Epithelial cell of esophagus (primary cell): ENCODE measurements at places on chromosomes 5 and 9.

DNA sequence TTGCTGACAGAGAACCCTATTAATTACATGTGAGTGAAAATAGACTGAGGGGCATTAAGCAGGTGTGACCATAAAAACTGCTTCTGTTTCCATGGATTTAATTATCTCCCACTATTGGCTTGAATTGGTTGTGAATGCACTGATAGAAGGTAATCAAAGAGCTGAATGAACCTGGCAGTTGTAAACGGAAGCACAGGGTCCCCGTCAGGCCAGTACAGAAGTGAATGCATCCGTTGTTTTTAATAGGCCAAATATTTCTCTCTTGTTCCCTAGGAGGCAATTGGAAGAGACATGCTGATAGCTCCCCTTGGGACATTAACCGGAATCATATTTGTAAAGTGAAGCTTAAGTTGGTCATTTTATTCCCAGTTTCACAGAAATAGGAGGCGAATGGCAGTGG, 147.0 kb downstream of the CAVIN4 start:
- no peak for DNase-seq

DNA sequence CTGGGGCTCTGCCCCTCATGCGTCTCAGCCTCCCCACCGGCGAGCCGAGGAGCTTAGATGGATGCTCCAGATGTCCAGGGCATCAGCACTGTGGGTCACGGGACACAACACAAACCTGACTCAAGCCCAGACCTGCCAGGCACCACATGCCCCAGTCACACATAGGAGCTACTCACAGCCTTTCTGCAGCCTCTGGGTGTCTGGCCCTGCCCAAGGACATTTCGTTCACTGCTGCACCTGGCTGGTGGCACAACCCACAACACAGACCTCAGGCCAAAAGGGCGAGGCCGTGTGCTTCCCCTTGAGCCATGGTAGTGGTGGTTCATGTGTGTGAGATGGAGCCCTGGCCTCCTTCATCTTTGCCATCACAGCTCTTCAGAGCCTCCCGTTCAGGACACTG, 89.6 kb upstream of the FCN2 start:
- DNase-seq, result no peak

DNA sequence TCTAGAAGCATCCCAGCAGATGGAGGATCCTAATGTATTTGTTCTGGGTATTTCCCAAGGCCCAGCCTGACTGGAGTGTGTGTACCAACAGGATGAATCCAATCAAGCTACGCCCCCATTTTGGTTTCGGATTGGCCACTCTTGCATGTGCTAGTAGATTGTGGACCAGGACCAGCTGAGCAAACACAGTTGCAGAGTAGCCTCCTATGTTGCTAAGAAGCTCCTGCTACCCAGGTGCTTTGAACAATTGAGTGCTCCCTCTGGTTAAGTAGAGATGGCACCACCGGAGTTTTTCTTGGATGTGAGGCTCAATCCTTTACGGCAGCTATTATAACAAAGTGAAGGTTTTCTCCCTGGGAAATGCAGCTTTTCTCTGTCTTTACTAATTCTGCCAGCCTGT, 204.5 kb downstream of the NTRK2 start:
- DNase-seq, result no peak

GRCh38 chr9:83629433-83630104, 6.6 kb downstream of the IDNK start:
- no peak for DNase-seq

DNA sequence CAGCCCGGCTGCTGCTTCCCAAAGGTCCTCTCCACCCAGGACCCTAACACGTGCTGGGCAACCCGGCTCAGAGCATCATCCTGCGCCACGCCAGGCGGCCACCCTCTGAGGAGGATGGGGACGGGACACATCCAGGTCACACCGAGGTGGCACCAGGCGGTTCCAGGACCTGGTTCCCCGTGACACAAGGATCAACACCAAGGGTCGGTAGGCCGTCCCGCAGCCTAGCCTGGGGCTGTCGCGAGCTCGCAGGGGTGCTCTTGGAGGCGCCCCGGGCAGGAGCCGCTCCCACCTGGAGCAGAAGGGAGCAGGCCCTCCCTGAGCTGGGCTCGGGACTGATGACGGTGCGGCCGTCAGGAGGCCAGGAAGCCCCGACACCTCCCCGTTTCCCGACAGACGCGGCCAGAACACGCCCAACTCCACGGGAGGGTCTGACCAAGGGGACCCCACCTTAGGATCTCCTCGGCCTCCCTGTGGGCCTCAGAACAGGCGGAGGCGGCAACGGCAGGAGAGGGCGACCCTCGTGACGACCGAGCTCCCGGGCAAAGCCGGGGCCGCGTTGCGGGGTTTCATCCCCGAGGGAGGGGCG, 6.3 kb downstream of the EXD3 start:
- DNase-seq, result no peak

- no peak for DNase-seq
Observed at GRCh38 chr9:3179711-3180110, 335.8 kb upstream of the PUM3 start.

DNA sequence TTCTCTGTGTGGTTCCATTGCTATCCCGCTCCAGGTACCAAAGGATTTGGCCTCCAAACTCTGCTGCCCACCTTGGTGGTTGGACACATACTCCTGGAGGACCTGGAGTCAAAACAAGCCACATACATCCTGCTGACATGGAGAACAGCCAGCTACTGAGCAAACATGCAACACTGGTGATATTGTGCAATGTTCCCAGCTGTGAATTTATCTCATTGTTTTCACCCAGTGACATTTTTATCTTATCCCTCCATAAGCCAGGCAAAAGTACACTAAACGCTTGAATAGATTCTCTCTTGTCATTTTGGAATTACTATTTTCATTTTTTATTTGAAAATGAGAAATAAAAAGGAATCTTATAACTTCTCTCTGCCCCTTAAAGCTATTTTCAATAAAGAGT, 11.1 kb upstream of the CTSL start:
- peak; percentile 69 for DNase-seq

DNA sequence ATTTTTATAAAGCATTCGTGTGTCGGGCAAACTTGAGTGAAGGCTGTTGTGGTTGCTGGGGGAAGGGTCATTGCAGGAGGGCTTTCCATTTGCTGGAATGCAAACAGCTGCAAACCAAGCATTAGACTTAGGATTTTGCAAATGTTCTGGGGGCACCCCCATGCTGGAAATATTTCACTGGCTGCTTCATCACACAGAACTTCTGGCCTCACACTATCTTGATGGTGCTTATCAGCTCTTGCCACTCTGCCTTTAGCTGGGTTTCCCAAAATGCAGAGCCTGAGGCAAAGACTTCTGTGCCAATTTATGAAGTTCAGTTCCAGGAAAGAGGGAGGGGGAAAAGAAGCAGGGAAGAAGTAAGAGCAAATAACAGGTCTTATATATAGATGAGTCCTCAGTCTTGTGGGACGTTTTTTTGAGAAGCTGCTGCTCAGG, 8.6 kb upstream of the COL15A1 start:
- no peak for DNase-seq

GRCh38 chr9:73269430-73270101, 117.9 kb downstream of the ANXA1 start:
- DNase-seq, result peak; percentile 40

GRCh38 chr5:72815580-72816283, 729 bp upstream of the TNPO1 start:
- DNase-seq, result no peak

- no peak for DNase-seq
Observed at GRCh38 chr5:175617447-175617846, 40.4 kb upstream of the HRH2 start.

GRCh38 chr5:107395632-107396350, 274.9 kb downstream of the EFNA5 start:
- no peak for DNase-seq

DNA sequence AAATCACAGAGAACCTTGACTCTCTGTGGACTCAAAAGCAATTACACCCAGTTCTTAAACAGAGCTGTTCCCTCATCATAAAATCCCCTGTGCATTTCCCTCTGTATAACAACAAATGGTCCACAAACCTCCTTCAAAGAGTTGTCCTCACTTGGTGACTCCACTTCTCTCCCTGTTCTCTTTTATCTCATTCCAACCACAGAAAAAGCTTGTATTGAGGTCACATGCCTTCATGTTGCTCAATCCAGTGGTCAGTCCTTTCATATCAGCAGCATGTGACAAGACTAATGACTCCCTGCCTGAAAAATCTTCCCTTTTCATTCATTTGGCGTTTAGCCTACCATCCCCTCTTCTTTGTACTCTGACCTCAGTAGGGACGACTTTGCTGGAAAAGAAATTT, 158.0 kb downstream of the DEPDC1B start:
- no peak for DNase-seq

DNA sequence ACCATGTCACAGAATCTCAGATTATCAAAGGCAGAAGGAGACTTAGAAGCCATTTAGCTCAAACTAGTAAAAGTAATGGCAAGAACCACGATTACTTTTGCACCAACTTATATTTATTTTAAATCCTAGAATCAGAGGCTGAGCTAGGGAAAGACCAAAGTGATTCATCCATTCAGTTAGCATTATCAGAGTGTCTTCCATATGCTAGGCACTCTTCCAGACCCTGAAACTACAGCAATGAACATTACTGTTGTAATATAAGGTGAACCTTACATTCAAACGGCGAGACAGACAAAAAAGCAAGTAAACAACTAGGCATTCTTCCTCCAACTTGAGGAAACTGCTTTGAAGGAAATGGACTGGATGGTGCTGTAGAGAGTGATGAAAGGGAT, 7.9 kb downstream of the PDE6A start:
- no peak for DNase-seq

- peak; percentile 75 for DNase-seq
Observed at GRCh38 chr9:75170898-75171360, 82.6 kb downstream of the OSTF1 start.

- no peak for DNase-seq
Observed at GRCh38 chr5:144433893-144434292, 263.2 kb downstream of the KCTD16 start.

- no peak for DNase-seq
Observed at GRCh38 chr9:504921-505740, 290.5 kb downstream of the DOCK8 start.

DNA sequence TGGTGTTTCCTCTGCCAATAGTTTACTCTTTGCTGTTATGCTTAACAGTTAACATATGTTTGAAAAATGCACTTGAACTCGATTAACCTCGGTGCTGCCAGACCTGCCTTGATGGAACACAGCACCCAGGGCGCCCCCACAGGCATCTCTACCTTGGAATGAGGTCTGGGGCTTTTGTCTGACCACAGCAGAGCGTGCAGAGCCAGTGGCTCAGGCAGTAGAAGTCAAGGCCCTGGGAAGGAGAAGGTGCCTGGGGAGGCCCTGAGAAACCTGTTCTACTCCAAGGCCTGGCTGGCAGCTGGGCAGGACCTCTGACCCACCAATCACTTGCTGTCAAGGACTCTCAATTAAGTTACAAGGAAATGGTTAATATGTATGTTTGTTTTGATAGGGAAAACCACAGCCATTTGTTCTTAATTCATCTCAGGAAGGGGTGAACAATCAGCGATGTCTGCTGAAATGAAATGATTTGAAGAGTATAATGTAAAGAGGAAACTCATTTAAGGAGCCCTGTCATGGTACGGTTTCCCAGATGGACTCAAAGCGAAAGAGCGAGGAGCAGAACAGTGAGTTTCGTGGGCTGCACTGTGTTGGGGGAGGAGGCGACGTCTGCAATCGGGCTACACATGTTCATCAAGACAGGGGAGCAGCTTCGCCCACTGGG, 21.9 kb downstream of the MACROH2A1 start:
- DNase-seq, result no peak

GRCh38 chr5:42491699-42492098, 68.5 kb downstream of the GHR start:
- no peak for DNase-seq

GRCh38 chr9:21812946-21813568, 10.6 kb downstream of the MTAP start:
- peak; percentile 80 for DNase-seq

DNA sequence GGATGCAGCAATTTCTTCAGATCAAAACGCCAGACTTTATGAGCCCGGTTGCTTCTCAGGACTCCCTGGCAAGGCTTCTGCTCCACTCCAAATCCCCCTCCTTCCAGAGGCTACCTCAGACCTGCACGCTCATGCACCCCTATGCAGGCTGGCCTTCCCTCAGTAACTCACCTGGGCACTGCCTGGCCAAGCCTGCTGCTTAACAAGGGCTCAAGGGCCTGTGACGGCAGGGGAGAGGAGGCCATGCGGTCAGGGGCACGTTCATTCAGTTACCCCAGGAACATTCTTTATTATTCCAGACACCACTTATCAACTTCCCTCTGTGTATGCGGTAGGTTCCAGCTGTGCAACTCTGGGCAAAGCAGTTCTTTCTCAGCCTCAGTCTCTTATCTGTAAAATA, 79.6 kb downstream of the HRH2 start:
- no peak for DNase-seq

DNA sequence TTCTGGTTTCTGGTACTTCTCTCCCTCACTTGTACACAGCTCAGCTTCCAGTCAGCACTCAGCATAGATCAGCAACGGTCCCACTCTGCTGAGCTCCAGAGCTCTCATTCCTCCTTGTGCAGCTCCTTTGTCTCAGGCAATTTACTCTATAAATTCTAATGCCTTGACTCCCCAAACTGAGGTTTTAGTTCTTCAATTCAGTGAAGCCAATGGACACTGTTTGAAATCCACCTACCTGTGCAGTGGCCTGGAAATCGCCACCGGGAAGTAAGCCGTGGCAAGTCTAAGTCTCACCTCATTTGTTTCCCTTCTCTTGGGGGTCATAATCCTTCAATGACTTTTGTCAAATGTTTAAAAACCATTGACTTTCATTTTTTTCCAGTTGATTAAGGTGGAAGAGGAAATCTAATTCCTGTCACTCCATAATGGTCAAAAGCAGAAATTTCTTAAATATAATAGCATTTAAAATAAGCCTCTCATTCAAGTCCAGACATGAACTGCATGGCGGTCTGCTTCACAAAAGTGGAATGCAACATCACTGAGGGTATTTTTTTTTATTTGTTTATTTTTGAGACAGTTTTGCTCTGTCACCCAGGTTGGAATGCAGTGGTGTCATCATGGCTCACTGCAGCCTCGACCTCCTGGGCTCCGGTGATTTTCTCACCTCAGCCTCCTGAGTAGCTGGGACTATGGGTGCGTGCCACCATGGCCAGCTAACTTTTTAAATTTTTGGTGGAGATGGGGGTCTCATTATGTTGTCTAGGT, 79.6 kb downstream of the C7 start:
- peak; percentile 84 for DNase-seq

DNA sequence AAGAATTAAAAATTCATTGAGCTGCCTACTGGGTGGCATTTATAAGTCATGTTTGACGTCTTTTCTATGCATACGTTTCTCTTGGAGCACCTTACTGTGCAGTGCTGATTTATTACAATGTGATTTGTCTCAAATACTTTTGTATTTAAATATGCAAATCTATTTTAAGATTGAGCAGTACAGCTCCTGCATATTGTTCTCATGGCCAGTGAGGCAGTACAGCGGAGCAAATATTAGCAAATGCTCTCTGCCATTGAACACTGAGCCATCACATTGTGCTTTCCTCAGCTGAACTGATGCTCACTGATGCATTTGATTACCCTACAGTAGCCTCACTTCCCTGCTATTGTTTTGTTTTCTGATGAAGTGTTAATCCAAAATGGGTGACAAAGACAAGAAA, 149.6 kb downstream of the HTR1A start:
- DNase-seq, result no peak

- DNase-seq, result peak; percentile 82
Observed at GRCh38 chr5:168002116-168002515, 289.3 kb upstream of the WWC1 start.
